ENCODE measurements at places on chromosomes 11 and 22. TPM values are rescaled to one million over a fixed set of nuclear protein-coding genes. Genes with fewer than 3 reads are reported as not detected.

GGTLC2 gene
- not detected for total RNA-seq

DNA sequence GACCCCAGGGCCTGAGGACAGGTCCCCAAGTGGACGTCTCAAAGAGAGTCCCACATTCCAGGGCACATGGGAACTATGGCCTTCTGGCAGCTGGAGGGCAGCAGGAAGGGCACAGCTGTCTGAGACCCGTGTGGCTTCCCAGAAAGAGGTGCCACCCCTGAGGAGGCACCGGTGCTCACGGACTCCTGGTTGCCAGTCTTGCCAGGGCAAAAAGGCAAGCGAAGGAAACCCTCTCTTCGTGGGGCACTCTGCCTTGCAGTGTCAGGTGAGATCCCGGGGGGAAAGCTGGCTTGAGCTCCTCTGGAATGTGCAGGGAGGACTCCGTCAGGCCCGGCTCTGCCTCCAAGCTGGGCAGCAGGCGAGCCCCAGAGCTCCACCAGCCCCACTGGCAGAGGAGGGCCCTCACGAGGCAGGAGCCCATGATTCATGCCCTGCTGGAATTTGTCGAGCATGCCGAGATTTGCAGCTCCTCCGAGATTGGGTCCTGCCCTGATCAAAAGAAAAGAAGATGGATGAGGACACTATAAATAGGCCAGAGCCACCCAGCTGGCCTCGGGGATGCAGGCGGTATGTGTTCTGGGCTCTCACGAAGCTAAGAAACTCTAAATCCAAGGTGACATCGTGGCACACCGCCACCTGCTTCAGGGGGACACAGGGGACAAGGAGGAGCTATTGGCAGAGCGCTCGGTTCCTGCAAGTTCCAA is 9.9 kb upstream of the CELSR1 start:
- DNase-seq = no peak

- DNase-seq = no peak
These were observed 14.0 kb downstream of the IGLL1 start for GRCh38 chr22:23565915-23566704.

GRCh38 chr22:30776476-30776875 is 81.8 kb downstream of the OSBP2 start:
- DNase-seq = no peak

- DNase-seq = no peak
These were observed 116.7 kb upstream of the NCAM1 start for GRCh38 chr11:112844517-112844916.

SEPTIN3 gene
- total RNA-seq = not detected

IPO7 gene
- total RNA-seq = 53.4 TPM

DNA sequence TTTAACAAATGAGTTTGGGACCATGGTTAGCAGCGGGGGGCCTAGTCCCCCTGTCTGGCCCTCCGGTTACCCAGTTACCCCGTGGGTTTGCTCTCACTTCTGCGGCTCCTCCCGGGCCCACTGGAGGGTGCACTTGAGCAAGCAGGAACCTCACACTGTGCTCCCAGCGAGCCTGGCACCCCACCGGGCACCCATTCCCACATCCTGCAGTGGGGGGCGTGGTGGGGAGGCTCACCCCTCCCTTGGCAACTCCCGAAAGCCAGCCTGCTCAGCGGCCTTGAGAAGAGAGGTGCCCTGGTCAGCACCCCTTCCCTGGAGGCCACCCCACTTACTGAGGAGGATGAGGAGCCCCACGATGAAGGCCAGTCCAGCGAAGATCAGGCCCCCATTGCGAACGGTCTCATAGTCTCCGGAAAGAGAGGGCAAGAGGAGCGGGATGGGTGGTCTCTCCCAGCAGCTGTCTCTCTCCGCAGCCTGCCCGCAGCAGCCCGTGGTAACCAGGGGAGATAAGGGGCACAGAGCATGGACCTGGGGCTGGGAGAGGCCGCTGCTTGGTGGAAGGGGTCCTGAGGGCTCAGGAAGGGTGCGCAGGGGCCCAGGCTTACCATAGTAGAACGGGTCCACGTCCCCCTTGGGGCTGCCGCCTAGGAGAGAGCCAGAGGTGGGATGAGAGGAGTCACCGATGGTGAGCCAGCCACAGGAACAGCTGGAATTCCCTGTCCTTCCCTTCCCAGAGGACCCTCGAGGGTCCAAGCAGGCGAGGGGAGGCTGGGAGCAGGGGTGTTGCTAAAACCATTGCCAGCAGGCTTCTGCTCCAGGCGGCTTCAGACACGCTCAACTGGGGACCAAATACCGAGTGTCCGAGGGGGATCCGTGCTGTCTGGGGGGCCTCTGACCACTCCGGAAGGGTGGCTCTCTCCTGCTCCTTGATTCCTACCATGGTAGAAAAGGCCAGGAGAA is 2.2 kb downstream of the FXYD2 start:
- DNase-seq = peak; percentile 63

- DNase-seq = no peak
These were observed 123.3 kb downstream of the APIP start for GRCh38 chr11:34792814-34793258.

DNA sequence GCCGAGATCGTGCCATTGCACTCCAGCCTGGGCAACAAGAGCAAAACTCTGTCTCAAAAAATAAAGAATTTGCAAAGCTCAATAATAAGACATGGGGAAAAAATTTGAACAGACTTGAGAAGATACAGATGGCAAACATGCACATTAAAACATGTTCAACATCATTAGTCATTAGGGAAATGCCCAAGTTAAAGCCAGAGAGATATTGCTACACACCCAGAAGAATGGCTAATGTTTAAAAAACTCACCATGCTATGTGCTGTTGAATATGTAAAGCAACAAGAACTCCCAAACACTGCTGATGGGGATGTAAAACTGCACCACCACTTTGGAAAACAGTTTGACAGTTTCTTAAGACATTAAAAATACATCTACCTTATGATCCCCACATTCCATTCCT is 12.6 kb downstream of the LRRC75B start:
- DNase-seq = no peak

INS gene
- total RNA-seq = not detected

DNA sequence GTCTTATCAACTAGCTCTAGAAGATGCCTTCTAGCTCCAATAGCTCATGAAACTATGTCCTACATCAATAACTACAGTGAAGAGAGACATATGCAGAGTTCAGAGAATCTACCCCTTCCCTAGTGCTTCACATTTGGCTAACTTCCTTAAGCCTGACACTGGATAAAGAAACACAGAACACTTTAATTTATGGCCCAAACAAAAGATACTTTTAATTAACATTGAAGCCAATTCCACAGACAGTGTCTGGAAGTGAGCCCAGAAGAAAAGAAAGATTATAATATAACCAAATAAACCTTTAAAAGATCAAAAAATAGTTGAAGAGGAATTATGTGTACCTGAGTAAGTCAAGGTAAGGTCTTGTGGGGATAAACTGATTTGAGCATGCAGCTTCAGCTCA is 255.2 kb downstream of the C11orf87 start:
- DNase-seq = no peak

DNA sequence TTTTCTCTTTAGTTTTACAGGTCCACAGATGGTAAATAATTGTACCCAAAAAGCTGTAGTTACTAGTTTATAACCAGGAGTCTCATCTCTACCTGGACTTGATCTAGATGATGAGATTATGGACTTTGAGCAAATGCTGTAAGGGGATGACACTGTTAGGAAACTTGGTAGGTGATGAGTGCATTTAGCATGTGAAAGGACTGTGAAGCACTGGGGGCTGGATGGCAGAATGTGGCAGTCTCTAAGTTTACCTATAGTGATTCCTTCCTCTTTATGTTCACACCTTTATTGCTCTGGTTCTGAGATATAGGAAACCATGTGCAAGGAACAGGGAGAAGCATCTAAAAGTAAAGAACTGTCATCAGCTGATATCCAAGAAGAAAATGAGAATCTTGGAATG is 230.7 kb upstream of the CHORDC1 start:
- no peak for DNase-seq

OR52I2 gene
- total RNA-seq = not detected

GRCh38 chr11:35494957-35495490 is 30.4 kb downstream of the PAMR1 start:
- DNase-seq = no peak

GRCh38 chr11:111938687-111939160 is 1.6 kb downstream of the DIXDC1 start:
- DNase-seq = no peak

DNA sequence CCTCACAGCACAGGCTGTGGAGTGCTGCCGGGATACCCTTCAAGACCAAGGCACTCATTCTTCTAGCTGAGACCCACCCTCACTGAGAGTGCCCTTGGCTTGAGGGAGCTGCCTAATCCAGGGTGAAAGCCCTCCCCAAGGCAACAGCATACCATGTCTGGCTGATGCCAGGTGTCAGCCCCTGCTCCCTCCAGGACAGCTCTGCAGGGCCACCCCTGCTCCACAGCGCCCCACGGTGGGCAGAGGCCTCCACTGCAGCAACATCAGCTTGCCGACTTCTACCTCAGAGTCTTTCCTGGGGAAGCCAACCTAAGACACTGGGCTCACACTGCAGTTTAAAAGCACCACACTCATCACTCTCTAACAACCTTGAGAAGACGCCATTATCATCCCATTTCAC is 29.0 kb downstream of the TTLL1 start:
- DNase-seq = peak; percentile 30

DNA sequence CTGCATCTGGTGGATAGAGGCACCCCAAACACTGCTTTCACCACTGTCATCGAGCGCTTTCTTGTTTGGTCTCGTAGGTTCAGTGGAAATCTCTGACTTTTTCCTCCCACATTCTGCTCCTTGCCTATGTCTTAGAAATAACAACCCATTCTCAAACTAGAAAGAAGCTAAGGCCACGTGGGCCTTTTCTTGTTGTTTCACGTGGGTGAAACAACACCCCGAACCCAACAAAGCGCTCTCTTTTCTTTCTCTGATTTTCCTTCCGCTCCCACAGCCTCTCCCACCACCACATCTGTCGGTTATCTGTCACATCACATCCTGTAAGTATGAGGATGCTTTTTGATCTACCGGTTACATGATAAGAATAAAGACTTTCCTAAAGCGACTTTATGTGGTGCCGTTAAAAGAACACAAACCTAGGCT is 77.1 kb downstream of the LINC01488 start:
- peak; percentile 60 for DNase-seq

DNA sequence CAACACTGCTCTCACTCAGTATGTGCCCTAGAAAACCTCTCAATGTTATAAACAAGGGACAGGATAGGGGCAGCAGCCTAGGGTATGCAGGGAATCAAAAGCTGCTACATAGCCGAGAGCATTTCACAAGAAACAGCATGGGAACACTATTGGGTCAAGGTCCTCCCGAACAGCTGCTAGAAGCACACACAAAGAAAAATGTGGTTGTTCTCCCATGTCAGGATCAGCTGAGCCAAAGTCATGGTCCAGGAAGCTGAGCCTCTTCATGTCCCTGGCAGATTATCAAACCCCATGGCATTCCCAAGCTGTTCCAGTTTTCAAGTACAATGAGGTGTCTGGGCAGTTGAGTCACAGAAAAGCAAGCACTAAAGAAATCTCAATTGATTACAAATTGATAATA is 21.0 kb upstream of the GDPD4 start:
- no peak for DNase-seq

DNA sequence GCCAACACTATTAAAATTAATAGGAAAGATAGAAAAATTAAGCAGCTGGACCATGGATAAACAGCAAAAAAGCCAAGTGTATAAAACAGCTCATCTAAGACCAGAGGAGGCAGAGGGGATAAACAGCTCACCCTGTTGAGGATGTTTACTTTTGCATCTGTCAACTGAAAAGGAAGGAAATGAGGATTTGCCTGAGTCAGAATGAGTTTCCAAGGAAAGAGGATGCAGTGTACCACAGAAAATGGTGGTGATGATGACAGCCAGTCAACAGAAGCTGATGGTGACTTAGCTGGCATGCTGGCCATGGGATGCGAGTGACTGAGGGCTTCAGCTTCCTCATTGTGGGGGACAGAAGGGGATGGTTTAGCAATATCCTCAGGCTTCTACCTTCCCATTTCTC is 183.5 kb downstream of the KIRREL3 start:
- DNase-seq = no peak

CNTN5 gene
- not detected for total RNA-seq

DNA sequence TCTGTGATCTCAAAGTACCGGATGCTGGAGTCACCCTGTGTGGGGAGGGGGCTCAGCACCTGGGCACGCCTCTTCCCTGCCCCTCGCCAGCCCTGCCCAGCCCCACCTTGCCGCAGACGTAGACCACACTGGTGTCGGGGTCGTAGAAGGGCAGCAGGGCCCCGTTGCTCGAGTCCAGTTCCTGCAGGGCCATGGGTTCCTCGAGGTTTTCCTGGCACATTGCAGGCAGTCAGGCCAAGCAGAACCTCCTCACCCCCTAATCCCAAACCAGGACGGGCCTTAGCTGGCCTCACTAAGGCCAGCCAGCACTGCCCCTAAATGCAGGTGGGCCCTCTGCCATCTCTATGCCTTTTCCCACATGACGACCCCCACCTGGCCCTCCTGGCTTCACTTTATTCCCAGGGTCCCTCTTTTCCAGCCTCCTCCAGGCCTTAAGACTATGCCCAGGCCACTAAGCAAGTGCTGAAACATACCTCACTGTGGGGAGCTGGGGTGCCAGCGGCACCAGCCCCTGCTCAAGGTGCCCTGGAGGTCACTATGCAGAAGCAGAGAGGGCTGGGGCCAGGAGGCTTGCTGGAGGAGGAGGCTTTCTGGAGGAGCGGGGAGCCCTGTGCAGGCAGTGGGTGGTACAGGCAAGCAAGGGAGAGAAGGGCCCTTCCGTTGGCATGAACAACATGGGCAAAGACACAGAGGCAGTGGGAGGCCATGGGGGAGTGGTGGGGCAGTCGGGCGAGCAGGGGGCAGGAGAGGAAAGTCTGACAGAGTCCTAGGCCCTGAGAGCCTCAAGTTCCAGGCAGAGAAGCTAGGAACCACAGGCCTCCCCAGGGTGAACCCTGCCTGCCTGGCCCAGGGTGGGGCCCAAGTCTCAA is 2.8 kb downstream of the CORO1B start:
- no peak for DNase-seq

- no peak for DNase-seq
These were observed 83.4 kb downstream of the TRIM51G start for GRCh38 chr11:48900131-48900800.

- no peak for DNase-seq
These were observed 12.2 kb upstream of the SIK3 start for GRCh38 chr11:117110294-117110950.

KCNQ1 gene
- total RNA-seq = 24.9 TPM

B3GAT1 gene
- 0.42 TPM for total RNA-seq

DNA sequence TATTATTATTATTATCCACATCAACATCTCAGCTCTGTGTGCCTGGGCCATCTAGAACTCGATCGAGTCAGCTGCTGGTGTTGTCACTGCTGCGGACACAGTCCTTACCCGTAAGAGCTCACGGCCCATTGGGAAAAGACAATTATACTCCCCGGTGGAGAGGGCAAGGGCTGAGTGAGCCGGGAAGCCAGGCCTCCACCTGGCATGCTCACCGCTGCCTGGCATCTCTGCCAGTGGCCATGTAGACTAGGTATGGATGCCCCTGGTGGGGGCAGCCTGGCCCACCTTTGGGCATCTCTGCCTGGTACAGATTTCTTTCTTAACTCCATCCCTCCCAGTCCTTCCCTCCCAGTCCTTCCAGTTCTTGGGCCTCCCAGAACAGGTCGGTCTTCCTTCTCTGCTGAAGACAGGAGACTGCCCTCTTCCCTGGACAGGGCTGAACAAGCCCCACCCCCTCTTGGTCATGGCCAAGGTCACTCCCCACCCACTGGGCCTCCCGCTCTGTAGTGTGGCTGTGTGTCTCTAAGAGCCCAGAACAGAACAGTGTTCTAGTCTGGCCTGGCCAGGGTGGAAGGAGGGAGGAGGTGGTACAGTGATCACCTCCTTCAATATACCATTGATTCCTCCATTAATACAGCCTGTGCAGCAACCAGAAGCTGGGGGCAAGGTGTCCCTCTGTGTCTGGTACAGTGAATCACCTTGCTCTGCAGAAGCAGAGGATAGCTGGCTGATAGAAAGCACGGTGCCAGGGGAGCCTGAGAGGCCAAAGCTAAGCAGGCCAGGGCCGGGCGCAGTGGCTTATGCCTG is 57.7 kb downstream of the FLRT1 start:
- DNase-seq = no peak

VSIG10L2 gene
- not detected for total RNA-seq

Measured in CD8-positive, alpha-beta T cell (primary cell).